ENCODE measurements at places on chromosomes 1 and 21. TPM values are rescaled to one million over a fixed set of nuclear protein-coding genes. Genes with fewer than 3 reads are reported as not detected.

GRCh38 chr1:37032660-37033354, 1.5 kb downstream of the GRIK3 start:
- peaks cover 43% of the 10 kb centered on the region for H3K4me1 ChIP-seq
- no peak for DNase-seq
- H3K36me3 ChIP-seq = no peaks in the 10 kb centered on the region
- H3K27ac ChIP-seq = no peak overlapping the region
- peak overlapping the region; percentile 12 for H3K4me3 ChIP-seq
- peaks cover 92% of the 10 kb centered on the region for H3K27me3 ChIP-seq

GRCh38 chr1:199084293-199084692, 445.5 kb downstream of the PTPRC start:
- DNase-seq = no peak
- H3K4me1 ChIP-seq = peaks cover 3% of the 10 kb centered on the region
- H3K36me3 ChIP-seq = no peaks in the 10 kb centered on the region
- no peaks in the 10 kb centered on the region for H3K27me3 ChIP-seq
- H3K4me3 ChIP-seq = no peak overlapping the region
- H3K27ac ChIP-seq = no peak overlapping the region

DNA sequence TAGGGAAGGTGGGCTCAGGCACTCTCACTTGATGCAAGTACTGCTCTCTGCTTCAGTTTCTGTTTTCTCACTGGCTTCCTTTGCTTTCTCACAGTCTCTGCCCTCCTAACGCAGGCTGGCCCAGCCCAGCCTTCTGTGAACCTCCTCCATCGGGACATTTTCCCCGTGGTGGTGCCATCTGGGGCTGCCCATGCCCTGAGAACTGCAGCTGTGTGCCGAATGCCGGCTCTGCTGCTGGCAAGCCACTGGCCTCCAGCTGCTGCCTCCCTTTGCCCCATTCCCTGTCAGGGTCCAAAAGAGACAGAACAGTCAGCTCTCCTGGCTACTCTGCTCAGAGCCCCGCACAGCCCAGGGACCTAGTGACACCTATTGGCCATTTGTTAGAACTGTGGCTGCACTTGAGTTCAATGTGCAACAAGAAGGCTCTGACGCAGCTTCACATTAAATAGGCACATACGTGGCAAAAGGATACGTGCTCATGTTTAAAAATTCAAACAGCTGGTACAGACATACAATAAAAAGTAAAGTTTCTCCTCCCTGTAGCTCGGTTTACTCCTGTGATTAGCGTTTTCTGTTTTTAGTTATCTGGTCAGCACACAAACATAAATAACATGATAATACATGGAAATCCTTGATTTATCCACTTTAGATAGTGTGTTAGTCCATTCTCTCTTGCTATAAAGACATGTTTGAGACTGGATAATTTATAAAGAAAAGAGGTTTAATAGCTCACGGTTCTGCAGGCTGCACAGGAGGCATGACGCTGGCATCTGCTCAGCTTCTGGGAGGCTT, 46.6 kb downstream of the FCRL5 start:
- peaks cover 5% of the 10 kb centered on the region for H3K27me3 ChIP-seq
- peaks cover 5% of the 10 kb centered on the region for H3K4me1 ChIP-seq
- H3K4me3 ChIP-seq = no peak overlapping the region
- peak; percentile 40 for DNase-seq

DNA sequence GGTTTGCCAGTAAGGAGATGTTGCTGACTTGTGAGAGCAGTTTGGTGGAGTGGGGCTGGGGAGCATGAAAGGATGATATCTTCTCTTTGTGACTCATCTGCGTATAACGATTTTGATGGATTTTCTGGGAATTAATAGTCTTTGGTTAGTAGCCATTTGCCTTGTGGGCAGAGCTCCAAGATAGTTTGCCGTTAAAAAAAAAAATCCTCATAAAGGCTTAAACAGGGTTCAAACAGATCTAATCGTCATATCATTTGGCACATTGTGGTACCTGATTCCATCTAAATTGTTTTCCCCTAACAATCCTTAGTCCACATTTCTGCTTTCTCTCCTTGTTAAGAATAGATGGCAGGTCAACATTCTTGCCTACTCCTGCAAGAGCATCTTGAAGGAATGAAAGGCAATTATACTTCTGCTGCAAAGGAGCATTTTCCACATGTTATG, 168.0 kb downstream of the PPP1R12B start:
- H3K36me3 ChIP-seq = peaks cover 2% of the 10 kb centered on the region
- no peaks in the 10 kb centered on the region for H3K27me3 ChIP-seq
- DNase-seq = no peak
- no peaks in the 10 kb centered on the region for H3K4me1 ChIP-seq
- H3K4me3 ChIP-seq = no peak overlapping the region

GRCh38 chr1:15575549-15576150, 9.2 kb downstream of the AGMAT start:
- H3K4me3 ChIP-seq = no peak overlapping the region
- no peaks in the 10 kb centered on the region for H3K27me3 ChIP-seq
- peaks cover 3% of the 10 kb centered on the region for H3K36me3 ChIP-seq
- peaks cover 8% of the 10 kb centered on the region for H3K4me1 ChIP-seq

- H3K27me3 ChIP-seq = no peaks in the 10 kb centered on the region
- H3K36me3 ChIP-seq = peaks cover 5% of the 10 kb centered on the region
- H3K27ac ChIP-seq = no peak overlapping the region
- DNase-seq = no peak
- no peak overlapping the region for H3K4me3 ChIP-seq
- H3K4me1 ChIP-seq = peaks cover 35% of the 10 kb centered on the region
Observed at GRCh38 chr21:33650929-33651509, 8.7 kb downstream of the ITSN1 start.

GRCh38 chr1:54838565-54839180, 37.5 kb upstream of the TTC22 start:
- H3K4me3 ChIP-seq = no peak overlapping the region
- H3K27me3 ChIP-seq = peaks cover 7% of the 10 kb centered on the region
- no peak for DNase-seq
- no peaks in the 10 kb centered on the region for H3K4me1 ChIP-seq

- H3K27me3 ChIP-seq = no peaks in the 10 kb centered on the region
- no peaks in the 10 kb centered on the region for H3K4me1 ChIP-seq
- no peak overlapping the region for H3K4me3 ChIP-seq
- no peak overlapping the region for H3K27ac ChIP-seq
- peaks cover 3% of the 10 kb centered on the region for H3K36me3 ChIP-seq
- DNase-seq = no peak
Observed at GRCh38 chr1:207933205-207933800, 22.4 kb upstream of the CD34 start.

- peaks cover 9% of the 10 kb centered on the region for H3K4me1 ChIP-seq
- no peak overlapping the region for H3K4me3 ChIP-seq
- peak; percentile 62 for DNase-seq
Observed at GRCh38 chr1:30111431-30111830, 612.0 kb downstream of the MATN1 start.

DNA sequence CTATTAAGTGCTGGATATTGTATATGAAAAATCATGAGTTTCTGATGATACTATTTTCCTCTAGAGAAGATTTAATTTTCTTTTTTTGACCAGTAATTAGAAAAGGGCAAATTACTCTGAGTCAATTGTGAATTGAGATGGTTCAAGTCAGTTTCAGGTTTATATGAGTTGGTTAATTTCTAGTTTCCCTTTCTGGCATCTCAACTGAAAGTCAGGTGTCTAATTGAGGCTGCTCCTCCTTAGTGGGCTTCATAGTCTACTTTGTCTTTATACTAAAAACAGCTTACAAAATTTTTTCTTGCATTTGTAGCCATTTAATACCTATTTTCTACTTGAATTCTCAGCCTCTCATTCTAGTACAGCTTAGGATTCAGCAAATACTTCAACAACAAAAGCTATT, 387.3 kb downstream of the RPS6KC1 start:
- no peak for DNase-seq
- H3K4me3 ChIP-seq = no peak overlapping the region
- H3K36me3 ChIP-seq = peaks cover 4% of the 10 kb centered on the region
- H3K27ac ChIP-seq = no peak overlapping the region
- H3K4me1 ChIP-seq = peaks cover 4% of the 10 kb centered on the region

DNA sequence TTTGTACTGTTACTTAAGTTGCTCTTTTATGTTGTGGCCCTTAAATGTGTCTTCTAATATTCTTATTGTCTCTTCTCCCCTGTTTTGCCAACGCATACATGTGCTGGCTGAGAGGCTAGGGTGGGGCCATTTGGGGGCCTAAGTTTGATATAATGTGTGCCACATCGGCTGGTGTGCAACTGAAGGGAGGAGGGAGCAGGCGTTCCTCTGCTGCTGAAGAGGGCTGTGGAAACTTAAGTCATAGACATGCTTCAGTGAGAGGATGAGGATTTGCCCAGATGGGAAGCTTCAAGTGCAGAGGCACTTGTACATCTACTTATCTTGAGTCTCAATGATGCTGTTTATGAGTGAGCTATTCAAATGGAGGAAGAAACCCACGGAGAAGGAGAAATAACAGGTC, 630.6 kb downstream of the LMO4 start:
- no peak overlapping the region for H3K27ac ChIP-seq
- no peaks in the 10 kb centered on the region for H3K4me1 ChIP-seq
- H3K4me3 ChIP-seq = no peak overlapping the region
- H3K36me3 ChIP-seq = no peaks in the 10 kb centered on the region
- H3K27me3 ChIP-seq = no peaks in the 10 kb centered on the region

DNA sequence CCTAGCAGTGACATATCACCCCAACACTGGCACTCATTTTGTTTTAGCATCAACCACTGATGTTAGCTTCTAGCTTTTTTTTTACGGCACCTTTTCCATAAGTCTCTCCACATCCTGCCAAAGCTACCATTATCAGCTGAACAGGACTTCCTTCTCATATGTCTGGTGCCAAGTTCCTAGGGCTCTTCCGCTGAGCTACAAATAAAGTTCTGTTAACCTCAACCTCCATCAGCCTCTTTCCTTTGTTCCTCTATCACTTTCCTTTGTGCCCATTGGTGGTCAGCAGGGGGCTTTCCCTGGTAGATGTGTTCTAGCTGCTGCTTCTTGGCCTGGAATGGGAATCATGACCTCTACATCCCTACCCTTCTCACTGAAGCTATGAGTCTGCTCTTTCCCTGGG, 163.8 kb downstream of the FAF1 start:
- DNase-seq = no peak
- H3K27me3 ChIP-seq = no peaks in the 10 kb centered on the region
- H3K27ac ChIP-seq = no peak overlapping the region
- H3K4me1 ChIP-seq = peaks cover 4% of the 10 kb centered on the region
- no peak overlapping the region for H3K4me3 ChIP-seq

DNA sequence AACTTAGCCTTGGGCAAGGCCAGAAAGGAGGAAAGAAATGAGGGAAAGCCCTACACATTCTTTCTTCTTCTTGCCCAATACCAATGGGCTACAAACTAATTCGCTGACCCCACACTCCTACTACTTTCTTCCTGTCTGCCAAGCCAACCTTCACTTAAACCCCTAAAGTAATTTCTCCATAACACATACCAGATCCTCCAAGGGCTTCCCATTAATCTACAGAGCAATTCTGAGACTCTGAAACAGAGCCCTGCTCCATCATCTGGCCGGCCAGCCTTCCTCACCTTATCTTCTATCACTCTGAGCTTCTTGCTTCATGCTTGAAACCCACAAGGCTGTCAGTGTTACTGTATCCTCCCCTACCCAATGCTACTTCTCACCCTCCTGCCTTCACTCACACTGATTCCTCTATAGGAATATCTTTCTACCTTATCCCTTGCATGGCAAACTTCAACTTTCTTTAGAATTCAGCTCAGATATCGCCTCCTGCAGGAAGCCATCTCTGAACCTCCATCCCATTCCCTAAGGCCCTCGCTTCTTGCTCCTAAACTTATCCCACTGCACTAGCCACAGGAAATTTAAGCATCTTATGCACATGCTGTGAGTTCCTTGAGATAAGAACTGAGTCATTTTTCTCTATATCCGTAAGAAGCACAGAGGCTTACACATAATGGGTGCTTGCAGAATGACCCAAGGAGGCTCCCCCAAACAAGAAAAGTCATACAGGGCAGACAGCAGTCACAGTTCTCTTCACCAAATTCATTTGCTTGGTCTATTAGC, 81.9 kb downstream of the JAK1 start:
- no peak overlapping the region for H3K27ac ChIP-seq
- H3K4me3 ChIP-seq = no peak overlapping the region
- no peaks in the 10 kb centered on the region for H3K36me3 ChIP-seq
- no peak for DNase-seq
- peaks cover 12% of the 10 kb centered on the region for H3K27me3 ChIP-seq
- peaks cover 16% of the 10 kb centered on the region for H3K4me1 ChIP-seq

- H3K27me3 ChIP-seq = no peaks in the 10 kb centered on the region
- DNase-seq = no peak
- H3K36me3 ChIP-seq = peaks cover 65% of the 10 kb centered on the region
- H3K4me1 ChIP-seq = no peaks in the 10 kb centered on the region
Observed at GRCh38 chr1:197083474-197083873, 16.4 kb upstream of the F13B start.

The LCE2B gene
- not detected for total RNA-seq

The OLFML2B gene
- 5.8 TPM for total RNA-seq

The CD84 gene
- not detected for total RNA-seq

The MYBPHL gene
- 0.82 TPM for total RNA-seq

The URB2 gene
- total RNA-seq = 25.9 TPM

The TDRD10 gene
- total RNA-seq = not detected

The LIPI gene
- total RNA-seq = not detected
